ENCODE measurements at places on chromosomes 5 and 9. TPM values are rescaled to one million over a fixed set of nuclear protein-coding genes. Genes with fewer than 3 reads are reported as not detected.

GRCh38 chr5:87020099-87020934 lies 247.4 kb upstream of the RASA1 start:
- DNase-seq: no peak

GRCh38 chr9:128391956-128392301 lies 20.8 kb downstream of the URM1 start:
- no peak for DNase-seq

DNA sequence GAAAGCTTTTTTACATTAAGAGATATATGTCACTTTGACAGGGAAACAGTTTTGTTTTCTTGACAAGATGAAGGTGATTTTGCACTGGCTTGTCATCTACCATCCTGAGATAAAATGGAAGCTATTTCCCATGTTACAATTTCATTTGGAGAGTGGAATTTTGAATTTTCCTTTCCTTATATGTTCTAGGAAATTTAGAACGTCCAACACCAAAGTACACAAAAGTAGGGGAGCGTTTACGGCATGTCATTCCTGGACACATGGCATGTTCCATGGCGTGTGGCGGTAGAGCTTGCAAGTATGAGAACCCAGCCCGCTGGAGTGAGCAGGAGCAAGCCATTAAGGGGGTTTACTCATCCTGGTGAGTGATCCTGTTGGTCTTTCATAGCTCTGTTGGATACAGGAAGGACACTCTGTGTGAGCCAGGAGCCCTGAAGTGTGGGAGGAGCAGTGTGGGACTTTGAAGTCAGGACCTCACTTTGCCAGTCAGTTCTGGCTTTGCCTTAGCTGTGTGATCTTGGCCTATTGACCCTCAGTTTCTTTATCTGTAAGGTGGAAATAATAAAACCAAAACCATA lies 887 bp downstream of the PTPDC1 start:
- DNase-seq: no peak

DNA sequence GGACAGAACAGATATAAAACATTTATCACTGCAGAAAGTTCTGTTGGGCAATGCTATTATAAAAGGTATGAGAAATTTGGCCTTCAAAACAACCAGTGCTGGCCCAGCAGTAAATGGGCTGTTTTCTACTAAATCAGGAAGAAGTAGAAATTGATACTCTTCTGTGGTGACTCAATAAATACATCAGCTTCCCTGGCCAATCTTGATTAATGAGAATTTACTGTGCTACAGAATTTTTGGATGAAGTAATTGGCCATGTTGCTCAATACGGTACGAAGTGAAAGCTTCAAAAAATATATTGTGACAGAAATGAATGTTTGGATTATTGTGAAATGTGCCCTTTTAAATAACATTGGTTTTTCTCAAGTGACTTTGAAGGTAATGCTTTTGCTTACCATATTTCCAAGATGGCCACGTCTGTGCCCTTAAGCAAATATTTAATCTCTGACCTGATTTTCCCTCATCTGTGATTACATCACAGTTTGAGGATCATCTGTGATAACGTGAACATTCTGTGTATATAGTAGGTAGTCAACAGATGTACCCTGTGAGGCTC lies 4.2 kb downstream of the DNAJA1 start:
- no peak for DNase-seq

NXNL2 gene
- total RNA-seq: not detected

GABBR2 gene
- 1.7 TPM for total RNA-seq

ADAM19 gene
- 1.6 TPM for total RNA-seq

TUSC1 gene
- 19.4 TPM for total RNA-seq

Measured in suprapubic skin (tissue), 4 donors.